ENCODE measurements at places on chromosomes 5 and 9.
A peak's percentile ranks its signal among the peaks of the same experiment; 100 is the strongest.

GRCh38 chr9:85204176-85204575 lies 534.6 kb downstream of the NTRK2 start:
- DNase-seq, result no peak

DNA sequence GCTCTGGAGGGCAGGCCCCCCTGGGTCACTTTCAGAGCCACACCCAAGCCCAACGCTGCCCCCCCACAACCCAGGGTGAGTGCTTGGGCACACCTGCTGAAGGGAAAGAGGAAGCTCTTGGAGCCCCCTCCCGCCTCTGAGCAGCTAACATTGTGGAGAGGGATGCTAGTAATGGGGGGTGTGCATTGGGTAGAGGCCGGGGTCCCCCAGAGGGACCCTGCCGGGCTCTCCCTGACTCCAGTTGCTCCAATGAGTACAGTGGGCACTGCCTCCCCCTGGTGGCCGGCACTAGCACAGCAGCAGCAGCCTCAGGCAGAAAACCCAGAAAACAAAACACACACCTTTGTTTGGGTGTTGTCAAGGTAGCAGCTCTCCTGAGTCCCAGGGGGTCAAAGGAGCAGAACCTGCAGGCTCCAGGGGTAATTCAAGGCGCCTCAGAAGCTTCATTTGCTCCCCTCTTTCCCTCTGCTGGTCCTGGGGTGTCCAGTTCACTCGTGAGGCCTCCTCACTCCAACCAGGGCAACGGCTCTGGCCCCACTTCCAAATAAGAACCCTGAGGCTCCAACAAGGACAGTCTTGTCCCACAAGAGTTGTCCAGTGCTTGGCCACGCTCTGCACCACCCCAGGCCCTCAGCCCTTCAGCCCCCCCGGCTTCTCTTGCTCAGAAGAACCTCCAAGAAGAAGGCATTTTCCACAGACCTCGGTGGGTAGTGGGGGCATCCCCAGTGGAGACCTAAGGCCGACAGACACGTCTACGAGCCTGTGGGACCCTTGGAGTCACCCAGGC lies 16.1 kb downstream of the GBGT1 start:
- DNase-seq, result peak; percentile 93

DNA sequence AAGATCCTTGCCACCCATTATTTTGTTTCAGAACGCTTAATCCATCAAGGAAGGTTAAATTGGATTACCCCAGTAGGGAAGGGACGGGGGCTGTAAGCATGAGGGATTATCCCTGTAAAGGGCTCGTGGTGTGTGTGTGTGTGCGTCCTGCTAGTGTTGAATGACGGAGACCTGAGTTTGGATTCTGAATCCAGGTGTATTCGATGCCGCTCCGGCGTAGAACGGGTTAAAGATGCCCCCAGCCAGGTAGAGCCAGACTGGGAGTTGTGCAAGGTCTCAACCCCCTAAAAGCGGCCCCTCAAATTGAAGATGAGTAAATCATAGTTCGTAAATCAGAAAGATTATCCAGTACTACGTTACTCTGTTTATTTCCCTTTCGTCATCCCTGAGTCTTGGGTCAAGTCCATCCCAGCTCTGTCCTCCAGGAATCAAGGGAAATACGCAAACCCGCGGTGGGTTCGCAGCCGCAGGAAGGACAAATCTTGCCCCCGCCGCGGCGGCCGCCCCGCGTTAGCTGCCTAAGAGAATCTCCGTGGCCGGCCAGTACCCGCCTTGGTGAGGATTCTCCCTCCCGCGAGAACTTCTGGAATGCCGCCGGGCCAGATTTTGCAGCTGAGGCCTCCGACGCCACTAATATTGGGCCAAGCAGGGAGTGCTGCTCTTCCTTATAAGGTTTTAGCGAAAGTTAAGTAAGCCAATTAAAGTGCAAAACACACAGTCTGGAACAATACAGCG lies 586 bp upstream of the MTAP start:
- DNase-seq, result no peak

DNA sequence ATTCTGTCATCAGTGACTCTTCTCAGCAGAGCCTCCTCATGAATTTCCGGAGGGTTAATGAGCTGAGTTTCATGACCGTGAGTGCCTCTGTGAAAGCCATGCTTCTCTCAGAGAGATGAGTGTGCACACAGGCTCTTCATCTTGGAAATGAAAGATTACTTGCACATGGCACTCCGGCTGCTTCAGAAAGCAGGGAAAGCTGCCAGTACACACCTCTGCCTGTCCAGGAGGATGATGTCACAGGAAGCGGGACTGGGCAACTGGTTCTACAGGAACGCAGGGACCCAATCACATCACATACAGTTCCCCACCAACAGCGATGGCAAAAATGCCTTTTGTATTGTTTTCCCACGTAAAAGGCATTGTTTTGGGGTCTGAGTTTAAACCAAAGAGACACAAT lies 286.0 kb upstream of the DAP start:
- DNase-seq, result no peak
